Globus pallidus (tissue), 1 donor: ENCODE measurements at places on chromosomes 12 and 14.

DNA sequence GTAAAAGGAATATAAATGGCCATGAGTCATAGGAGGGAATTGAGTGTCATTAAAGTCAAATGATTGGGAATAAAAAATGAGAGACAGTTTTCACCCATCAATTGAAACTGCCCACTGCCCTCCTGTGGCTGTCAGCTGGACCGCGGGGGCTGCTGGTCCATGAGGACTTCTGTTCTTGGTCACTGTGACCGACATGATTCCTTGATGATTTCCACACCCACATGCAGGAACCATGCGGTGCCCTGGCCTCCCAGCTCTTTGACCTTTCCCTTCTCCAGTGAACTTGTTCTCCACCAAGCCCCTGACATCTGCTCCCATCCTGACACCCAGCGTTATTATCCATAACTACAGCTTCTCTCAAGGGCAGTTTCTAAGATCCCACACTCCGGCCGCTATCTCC, 48.4 kb downstream of the C12orf75 start:
- DNase-seq: no peak

- DNase-seq: no peak
Measured at GRCh38 chr12:50842637-50843493, at the start of gene TMPRSS12. Gene TMPRSS12 (plus strand): TSS chr12:50842926. CDS start chr12:50842965, 39 bp downstream.

- no peak for DNase-seq
Measured at GRCh38 chr14:65709576-65709975, 297.0 kb downstream of the FUT8 start.

DNA sequence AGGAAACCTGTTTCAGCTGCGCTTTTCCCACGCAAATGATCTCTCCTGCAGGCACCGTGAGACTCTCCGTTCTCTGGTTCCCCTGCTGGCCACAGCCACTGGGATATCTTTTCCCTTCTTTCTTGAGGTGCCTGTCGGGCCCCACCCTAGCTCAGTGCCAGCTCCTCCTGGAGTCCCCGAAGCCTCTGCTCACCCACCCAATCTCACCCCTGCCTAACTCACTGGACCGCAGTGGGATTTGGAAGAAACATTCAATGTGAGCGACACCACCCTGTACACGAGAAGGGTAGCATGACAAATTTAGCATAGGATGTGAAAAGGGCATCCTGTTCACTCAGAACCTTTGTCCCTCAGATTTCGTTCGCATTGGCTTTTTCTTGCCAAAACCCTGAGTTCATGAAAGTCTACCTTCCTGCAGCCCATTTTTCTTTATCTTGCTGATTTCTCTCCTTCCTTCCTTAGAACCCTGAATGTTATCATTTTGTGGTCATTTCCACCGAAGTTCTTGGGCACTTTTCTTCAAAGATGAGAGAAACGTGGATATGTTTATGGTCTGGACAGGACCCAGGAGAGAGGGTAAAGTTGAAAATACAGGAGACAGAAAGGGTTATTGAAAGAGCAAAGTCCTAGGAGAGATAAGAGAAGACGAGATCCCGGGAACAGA, 63.6 kb upstream of the ELK3 start:
- no peak for DNase-seq

DNA sequence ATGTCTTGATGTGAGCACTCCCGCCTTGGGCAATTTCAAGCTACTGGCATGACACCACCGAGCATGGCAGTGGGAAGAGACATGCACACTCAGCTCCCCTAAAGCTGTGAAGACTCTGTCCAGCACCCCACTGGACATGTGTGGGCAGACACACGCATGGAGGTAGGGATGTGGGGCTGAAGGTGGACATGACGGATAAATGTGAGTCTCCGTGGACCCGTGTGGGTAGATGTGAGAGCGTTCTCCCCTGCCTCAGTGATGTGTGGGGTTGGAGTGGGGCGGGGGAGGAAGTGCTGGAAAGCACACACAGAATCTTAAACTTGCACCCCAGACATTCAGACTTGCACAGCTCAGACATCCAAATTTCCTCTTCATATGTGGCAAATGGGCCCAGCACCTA, 12.6 kb downstream of the SLC6A12 start:
- DNase-seq: no peak

DNA sequence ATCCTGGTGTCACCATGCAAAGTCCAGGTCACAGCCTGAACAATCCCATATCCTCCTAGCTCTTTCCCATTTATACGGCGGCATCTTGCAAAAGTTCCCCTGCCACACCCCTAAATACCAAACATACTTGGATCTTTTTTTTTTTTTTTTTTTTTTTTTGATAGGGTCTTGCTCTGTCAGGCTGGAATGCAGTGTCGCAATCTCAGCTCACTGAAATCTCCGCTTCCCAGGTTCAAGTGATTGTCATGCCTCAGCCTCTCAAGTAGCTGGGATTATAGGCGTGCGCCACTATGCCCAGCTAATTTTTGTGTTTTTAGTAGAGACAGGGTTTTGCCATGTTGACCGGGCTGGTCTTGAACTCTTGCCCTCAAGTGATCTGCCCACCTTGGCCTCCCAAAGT, 451.3 kb downstream of the GLT1D1 start:
- DNase-seq: no peak

GRCh38 chr14:100522616-100523099, 64.6 kb downstream of the BEGAIN start:
- DNase-seq: no peak

DNA sequence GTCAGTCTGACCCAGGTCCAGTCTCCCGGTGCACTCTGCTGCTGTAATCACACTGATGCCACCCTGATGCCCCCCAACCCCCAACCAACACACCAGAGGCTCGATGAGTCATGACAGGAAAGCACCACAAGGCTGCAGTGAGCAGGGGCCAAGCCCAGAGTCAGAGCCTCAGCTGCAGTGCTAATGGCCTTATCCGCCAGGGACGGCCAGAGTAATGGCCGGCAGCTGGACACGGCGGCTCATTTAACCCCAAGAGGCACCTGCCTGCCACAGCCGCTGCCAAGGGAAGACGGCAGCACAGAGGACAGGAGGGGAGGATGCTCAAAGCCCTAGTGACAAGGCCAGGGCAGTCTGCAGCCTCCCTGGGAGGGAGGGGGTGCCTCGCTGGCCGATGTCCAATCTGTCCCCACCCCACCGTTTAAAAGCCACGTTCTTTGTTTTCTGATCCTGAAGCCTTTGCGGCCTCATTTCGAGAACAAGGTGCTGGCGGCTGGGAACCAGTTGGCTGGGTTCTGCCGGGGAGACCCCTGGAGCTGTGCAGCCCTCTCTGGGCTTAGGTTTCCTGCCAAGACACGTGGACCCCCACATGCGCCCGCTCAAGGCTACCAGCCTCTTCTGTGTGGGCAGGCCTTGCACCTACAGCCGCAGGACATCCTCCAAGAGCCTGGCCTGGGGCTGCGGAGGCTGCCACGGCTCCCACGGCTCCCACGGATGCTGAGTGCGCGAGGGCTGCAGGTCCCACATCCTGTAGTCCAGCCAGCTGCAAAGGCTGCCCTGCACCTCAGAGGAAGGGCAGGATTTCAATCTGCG, 13.1 kb downstream of the CCDC85C start:
- no peak for DNase-seq

- DNase-seq: no peak
Measured at GRCh38 chr12:51493281-51493680, 68.7 kb downstream of the SLC4A8 start.

GRCh38 chr14:70086685-70087379, 101.9 kb downstream of the SLC8A3 start:
- DNase-seq: peak; percentile 30

DNA sequence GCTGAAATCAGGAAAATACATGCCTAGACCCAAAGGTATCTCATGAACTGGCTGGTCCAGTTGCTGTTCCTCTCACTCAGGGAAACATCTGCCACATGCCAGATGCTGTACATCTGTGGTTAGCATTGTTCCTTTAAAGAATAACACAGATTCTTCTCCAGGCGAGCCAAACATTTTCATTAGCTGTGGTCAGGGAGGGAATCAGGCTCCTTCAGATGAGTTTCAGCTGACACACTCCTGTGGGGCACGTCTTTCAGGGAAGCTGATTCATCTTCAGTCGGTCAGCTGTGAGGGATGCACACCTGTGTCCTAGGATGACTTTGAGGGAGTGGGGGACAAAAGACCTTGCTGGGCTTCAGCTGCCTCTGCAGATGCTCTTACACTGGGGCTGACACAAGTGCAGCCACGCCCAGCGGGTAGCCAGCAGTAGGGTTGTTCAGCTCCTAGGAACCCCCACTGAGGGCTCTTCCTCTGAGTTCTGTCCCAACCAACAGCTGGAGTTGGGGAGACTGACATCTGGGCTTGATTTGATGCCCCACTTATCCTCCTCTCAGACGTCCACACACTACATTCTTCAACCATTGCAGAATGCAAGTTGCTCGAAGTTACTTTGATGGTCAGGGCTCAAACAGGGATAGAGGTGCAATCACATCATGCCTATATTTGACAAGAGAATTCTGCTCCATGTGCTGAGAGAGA, 155.0 kb downstream of the NUAK1 start:
- no peak for DNase-seq

DNA sequence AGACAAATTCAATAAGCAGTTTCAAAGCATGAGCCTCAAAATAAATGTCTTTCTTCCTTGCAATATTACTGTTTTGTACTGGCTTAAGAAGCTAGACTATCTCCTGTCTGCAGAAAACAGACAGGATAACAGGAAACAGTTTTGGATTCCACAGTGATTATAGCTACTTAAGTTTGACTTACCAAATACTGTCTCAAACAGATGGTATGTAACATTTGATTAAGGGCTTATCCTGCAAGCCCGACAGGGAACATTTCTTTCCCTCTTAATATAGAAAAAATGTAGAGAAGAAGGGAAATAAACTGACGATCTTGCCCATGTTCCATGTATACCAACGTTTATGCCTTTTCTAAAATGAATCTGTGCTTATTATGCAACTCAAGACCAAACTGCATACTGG, 179.9 kb upstream of the EEA1 start:
- DNase-seq: no peak

DNA sequence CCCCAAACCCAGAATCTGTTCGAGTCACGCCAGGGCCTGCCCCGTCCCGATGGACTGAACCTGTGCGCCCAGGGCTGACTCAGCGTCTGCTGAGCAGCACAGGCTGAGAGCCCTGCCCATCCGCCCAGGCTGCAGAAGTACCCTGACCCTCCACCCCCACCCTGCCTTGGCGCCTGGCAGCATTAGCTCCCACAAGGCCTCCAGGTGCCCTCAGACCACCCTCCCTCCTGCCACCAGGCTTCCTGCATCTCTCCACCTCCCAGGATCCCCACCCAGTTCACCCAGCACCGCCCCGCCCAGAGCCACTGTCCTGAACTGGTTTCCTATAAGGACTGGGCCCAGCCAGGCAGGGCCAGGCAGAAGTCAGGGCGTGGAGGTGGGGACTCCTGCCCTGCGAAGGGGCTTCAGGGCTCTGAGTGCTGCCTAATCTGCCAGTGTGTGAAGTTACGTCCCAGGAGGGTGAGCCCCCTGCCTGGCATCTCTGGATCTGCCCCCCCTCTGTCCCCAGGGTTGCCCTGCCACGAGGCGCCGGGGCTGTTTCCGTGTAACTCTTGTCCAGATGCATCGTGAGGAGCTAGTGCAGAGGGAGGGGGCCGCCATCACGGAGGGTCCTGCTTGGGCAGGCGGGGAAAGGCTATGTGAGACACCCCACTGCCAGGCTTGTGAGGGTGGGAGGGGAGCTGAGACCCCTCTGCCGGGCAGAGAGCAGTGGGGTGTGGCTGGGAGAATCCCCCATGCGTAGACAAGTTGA, 9.1 kb downstream of the ADSS1 start:
- no peak for DNase-seq

DNA sequence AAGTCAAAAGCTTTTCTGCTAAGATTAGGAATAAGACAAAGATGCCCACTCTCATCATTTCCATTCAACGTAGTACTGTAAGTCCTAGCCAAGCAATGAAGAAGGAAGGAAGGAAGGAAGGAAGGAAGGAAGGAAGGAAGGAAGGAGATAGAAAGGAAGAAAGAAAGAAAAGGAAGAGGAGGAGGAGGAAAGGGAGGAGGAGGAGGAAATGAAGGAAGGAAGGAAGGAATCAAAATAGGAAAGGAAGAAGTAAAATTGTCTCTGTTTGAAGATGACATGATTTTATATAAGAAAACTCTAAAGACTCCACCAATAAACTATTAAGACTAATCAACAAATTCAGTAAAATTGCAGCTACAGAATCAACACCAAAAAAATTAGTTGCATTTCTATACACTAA, 66.0 kb upstream of the DHRS4 start:
- DNase-seq: no peak

- DNase-seq: no peak
Measured at GRCh38 chr12:54075974-54076373, 22.3 kb downstream of the HOXC4 start.

- DNase-seq: no peak
Measured at GRCh38 chr14:49014476-49014875, 571.7 kb downstream of the RPS29 start.

GRCh38 chr12:95978351-95978750, 17.8 kb downstream of the HAL start:
- DNase-seq: no peak

DNA sequence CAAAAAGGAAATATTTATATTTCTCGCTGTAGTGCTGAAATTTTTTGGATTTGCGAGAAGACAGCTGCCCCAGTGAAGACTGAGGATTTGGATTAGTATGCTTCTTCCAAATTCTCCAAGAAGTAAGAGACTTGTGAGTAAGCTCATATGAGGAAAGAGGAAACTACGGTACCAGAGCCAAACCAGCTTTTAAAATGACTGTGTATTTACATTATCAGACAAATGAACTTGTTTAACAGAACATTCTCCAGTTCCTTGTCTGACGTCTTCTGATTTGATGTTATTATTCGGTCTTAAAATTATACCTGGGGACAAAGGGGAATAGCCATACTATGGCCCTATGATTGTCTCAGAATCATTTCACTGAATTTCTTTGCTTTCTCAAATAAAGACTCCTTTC, 8.0 kb downstream of the CLEC12B start:
- no peak for DNase-seq

DNA sequence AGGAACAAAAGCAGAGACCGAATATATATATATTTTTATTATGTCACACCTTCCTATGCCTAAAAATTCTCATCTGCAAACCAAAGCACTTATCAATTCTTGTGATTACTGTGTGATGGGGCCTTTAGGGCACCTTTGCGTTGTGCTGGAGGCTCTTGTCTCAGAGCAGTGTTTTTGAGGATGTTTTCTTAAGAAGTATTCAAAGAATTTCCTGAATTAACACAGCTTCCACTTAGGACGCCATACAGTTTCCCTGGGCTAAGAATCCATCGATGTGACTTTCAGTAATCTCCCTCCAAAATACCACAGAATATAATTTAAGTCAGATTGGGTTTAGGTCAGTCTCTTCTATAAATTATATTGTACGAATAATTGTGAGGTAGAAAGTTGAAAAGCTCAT, 22.0 kb upstream of the HIF1A start:
- DNase-seq: no peak

DNA sequence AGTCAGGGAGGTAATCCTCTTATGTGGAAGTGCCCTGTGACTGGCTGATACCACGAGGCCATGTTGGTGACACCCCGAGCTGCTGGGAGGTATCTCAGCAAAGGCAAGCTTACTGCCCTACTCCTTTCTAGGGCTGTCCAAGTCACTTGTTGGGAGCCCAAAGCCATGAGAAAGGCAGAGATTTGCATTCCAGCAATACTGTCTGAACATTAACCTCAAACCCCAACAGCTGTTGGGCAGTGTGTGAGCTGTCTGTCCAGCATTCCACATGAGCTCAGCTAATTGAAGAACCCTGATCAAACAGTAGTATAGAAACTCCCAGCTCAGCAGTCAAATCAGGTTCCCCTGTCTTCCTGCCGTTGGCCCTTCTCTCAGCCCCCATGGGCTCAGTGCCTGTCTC, 9.2 kb downstream of the ABHD4 start:
- DNase-seq: no peak

- no peak for DNase-seq
Measured at GRCh38 chr12:103779410-103780092, 61.5 kb downstream of the NT5DC3 start.
